Caco-2 (cell line): ENCODE measurements at places on chromosomes 5 and 9.

- no peak for DNase-seq
Observed at GRCh38 chr5:78269088-78269703, 25.3 kb downstream of the AP3B1 start.

DNA sequence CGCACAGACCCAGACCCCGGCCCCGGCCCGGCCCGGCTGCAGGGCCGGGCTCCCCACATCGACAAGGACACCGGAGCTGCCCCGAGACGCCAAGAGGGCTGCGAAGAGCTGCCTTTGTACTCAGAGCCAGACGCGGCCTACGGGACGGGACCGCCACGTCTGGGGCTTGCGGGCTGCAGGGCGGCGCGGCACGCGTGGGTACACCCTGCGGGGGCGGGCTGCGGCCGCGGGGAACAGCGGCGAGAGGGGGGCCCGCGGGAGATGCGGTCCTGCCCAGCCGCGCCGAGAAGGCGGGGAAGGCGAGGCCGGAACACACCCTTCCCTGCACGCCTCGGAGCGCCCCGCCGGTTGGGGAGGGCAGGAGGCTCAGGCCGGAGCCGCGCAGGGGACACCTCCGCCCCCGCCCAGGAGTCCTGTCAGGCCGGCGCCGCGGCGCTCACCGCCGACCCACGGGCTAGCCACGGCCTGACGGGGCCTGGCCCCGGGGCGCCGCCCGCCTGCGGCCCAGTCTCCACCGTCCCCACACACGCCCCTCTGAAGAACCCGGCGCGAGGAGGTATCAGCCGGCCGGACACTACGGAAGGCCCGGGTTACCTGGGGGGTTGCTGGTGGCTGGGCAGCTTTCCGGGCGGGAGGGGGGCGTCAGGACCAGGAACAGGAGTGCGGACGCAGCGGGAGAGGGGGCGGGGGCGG lies 478 bp downstream of the RAB14 start:
- peak; percentile 66 for DNase-seq

GRCh38 chr9:116149844-116150243 lies 3.7 kb upstream of the PAPPA start:
- peak; percentile 40 for DNase-seq

DNA sequence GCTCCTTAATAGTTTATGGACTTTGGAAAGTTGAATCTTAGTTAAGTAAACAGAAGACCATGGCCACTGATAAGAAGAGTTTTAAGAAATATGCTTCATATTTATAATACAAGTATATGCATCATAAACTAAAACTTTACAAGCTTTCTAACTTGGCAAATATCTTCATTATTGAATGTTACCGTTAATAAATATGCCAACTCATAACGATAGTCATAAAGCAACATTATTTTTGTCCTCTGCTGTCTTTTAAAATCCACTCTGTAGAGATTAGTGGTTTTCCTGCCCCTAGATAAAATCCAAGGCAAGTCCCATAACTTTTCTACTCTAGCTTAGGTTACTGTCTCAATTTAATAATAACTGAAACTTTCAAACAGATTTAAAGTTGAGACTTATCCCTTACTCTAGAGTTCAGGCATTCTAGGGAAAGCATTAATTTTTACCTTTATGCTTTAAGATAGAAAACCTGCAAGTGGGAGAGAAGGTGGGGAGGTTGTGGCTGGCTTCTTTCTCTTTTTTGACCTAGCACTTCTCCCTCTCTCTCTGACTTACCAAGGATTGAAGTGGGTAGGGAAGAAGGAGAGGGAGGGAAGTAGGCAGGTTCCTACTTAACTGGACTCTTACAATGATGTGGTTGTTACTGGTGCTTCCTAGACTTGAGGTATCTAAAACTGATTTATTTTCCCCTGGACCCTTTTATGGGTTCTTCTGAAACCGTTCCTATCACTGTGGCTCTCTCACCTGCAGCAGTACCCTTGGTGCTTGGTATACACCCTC lies 29.6 kb downstream of the RNF145 start:
- DNase-seq: no peak

DNA sequence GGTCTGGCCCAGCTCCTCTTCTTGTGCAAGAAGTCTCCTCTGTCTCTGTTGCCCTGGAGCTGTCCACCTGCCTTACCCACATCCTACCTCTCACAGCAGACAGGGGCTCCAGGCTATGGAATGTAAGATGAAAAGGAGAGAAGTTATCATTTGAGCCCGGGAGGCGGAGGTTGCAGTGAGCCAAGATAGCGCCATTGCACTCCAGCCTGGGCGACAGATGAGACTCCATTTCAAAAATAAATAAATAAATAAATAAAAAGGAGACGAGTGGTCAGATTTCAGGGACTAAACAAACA lies 37.5 kb upstream of the DENND4C start:
- DNase-seq: peak; percentile 74

DNA sequence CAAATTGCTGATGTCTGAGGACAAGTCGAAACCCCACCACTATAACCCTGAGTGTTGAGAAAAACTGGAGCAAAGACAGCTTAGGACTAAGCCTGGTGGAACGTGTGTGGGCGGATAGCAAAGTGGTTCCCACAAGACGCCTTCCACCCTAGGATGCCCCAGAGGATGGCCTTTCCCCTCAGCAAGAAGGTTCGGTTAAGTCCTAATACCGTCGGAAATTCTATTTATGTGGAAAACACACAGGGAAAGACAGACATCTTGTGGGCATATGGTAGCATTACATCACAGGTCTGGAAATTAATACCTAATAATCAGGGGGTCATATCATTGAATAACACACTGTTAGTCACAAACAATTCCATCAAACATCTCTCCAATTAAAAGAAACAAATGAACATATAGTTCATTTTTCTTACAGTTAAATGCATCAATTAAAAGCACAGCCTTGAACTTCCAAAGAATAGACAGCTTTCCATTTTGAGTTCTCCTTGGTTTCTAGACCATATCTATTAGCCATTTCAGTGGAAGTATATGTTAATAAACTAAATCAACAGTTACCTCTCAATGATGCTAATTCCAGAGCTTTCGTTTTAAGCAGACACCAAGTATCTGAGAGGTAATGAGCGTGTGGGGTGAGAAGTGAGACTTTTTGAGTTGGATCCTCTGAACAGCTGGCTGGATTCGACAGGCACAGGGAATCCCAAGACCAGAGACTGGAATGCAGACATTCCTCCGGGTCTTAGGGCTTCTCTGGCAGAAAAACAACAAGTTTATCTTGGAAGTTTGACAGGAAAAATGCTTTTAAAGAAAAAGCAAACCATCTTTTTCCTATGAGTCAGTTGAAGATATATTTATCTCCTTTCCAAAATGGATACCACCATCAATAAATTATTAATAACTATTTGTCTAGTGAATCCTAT lies 2.9 kb upstream of the ICE1 start:
- peak; percentile 35 for DNase-seq

- no peak for DNase-seq
Observed at GRCh38 chr9:133153227-133154096, 10.3 kb downstream of the GBGT1 start.
